ENCODE measurements at places on chromosomes 11 and 22.
A peak's percentile ranks its signal among the peaks of the same experiment; 100 is the strongest.

DNA sequence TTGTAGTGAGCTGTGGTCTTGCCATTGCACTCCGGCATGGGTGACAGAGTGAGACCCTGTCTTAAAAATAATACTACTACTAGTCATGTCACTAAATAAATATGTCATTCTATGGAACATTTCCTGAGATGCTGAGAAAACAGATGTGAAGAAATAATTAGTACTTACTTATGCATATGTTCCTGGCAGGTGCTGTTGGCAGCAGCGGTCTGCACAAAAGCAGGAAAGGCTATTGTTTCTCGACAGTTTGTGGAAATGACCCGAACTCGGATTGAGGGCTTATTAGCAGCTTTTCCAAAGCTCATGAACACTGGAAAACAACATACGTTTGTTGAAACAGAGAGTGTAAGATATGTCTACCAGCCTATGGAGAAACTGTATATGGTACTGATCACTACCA lies 8.8 kb downstream of the ARCN1 start:
- DNase-seq = no peak

GRCh38 chr11:130478881-130479280 lies 30.4 kb downstream of the ADAMTS15 start:
- no peak for DNase-seq

DNA sequence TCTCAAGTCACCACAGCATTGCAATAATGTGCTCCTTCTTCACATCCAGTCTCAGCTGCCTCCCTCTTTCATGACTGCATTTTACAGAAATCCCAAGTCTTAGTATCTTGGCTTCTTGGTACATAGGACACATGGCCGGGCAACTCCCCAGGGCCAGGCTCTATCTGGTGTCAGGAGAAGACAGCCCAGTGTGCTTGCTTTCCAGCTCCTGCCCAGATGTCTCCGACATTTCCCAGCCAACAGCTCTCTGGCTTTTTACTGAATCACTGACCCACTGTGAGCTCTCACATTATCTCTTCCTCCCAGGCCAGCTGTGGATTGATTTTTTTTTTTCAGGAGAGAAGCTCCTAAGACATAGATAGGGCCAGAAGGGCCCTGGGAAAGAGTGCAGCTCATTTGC lies 346.0 kb upstream of the C11orf87 start:
- no peak for DNase-seq

GRCh38 chr22:42365942-42366695 lies 66.1 kb downstream of the NFAM1 start:
- DNase-seq = no peak

DNA sequence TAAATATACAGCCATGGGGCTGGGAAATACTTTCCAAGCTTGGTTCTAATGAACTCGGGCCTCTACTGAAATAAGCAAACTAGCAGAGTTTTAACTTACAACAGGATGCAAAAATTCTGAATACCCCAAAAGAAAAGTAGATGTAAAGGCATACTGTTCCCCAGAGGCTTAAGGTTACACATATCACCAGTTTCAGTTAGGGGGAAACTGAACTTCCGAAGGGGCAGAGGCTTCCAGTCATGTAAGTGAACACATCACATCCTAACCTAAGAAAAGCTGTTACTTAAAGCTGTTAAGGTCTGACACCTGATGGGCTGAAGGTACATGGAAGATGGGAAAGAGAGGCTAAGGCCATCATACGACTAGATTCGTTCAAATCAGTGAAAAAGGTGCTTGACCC lies 2.3 kb downstream of the GAB2 start:
- no peak for DNase-seq

- peak; percentile 77 for DNase-seq
Measured at GRCh38 chr11:67437082-67437808, at the start of gene PTPRCAP. Gene PTPRCAP (minus strand): TSS chr11:67437682. CDS start chr11:67437619, 63 bp downstream.

DNA sequence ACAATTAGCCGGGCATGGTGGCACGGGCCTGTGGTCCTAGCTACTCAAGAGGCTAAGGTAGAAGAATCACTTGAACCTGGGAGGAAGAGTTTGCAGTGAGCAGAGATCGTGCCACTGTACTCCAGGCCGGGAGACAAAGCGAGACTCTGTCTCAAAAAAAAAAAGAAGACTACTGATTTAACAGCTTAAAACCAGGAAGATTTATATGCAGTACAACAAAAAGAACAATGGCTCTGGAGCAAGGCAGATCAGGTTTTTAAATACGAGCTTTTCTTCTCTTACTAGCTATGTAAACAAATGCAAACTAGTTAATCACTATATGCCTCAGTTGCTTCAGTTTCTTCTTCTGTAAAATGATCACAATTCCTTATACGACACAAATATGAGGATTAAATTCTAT lies 6.9 kb downstream of the FAM168A start:
- no peak for DNase-seq

DNA sequence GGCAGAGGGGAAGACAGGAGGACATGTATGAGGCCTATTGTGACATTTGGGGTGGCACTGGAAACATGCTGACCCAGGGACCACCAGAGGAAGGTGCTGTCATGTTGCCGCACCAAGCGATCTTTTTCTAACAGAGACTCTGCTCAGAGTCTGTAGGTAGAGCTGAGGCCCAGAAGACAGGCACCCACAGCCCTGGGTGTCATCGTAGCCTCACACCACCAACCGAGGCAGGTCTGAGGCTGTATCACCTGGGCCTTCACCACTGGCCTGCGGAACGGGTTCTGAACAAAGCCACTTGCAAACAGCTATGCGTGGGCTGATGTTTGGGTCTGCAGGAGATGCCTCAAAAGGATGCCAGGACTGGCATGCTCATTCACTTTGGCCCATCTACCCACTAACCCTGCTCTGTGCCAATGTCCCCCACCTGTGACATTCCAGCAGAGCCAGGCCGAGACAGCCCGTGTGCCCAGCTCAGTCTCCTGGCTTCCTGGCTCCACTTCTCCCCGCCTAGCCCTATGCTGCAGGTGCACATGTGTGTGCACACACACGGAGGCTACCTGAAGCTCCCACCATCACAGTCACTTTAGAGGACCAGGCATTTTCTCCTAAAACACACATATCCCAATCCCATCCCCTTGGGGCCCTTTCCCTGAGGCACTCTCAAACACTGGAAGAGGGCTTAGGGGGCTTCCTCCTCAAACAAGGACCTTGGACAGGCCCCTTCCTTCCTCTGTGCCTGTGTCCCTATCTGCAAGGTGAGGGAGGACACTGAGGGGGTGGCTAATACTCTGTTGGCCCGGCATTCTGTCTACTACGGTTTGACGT lies 3.6 kb downstream of the TRIM29 start:
- DNase-seq = no peak

GRCh38 chr11:32033067-32033466 lies 57.8 kb upstream of the RCN1 start:
- DNase-seq = no peak

DNA sequence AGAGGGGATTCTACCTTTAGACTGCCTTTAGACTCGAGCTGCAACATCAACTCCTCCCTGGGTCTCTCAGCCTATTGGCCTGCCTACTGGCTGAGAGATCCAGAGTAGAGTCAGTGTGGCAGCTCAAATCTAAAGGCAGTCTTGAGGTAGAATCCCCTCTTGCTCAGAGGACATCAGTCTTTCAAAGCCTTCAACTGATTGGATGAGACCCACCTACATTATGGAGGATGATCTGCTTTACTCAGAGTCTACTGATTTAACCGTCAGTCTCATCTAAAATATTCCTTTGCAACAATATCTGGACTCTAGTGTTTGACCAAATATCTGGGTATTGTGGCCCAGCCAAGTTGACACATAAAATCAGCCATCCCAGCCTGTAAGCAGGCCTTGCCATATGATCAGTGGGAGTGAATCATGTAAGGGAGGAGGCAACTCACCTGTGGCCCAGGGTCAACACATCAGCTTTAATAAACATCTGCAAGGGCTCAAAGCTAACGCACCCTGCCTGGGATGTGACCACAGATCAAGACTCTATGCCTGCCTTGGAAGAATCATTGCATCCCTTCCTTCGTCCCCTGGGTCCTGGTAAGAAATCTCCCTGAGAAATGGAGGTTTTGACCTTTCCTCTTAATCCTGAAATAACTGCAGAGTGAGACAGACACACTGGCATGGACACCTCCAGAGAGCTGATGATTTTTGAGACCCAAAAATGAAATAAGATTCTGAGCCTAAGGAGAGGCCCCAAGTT lies 198.0 kb downstream of the DBX1 start:
- no peak for DNase-seq

DNA sequence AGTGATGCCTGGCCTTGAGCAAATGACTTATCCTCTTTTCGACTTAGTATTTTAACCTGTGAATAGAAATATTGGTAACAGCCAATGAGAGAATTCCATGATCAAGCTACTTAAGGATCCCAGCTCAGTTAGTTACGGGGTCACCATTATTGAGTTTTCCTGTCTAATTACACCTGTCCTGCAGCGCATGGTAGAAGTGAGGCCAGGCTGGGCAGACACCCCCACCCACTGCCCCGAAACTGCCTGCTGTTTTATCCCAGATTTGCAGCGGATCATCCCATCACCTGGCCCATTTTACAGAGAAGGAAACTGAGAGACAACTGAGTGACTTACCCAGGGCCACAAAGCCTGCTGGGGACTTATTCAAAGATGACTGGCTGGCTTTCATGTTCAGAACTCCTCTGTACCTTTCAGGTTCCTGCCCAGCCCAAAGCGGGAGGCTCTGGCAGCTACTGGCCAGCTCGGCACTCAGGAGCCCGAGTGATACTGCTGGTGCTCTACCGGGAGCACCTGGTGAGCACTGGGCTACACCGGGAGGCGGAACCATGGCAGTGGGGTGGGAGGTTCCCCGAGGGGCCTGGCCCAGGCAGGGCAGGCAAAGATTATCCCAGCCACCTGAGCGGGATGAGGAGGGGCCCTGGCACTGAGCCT lies 1.4 kb downstream of the MUS81 start:
- DNase-seq = no peak

DNA sequence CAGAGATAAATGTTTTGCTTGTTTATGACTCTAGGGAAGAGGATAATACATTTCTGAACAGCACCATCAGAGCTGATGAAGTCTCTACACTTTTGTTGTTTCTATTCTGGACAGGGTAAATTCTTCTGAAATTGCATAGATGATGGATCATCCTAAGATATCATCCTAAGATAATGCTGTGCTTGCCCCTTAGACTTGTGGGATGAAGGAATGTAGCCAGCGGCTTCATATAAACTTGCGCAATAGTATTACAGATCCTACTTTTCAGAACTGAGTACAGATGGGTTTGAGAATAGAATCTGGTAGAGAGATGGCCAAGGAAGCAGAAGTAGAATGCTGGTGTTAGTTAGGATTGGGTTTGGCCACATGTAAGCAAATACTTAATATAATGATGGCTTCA lies 61.0 kb downstream of the NCAM1 start:
- DNase-seq = no peak

DNA sequence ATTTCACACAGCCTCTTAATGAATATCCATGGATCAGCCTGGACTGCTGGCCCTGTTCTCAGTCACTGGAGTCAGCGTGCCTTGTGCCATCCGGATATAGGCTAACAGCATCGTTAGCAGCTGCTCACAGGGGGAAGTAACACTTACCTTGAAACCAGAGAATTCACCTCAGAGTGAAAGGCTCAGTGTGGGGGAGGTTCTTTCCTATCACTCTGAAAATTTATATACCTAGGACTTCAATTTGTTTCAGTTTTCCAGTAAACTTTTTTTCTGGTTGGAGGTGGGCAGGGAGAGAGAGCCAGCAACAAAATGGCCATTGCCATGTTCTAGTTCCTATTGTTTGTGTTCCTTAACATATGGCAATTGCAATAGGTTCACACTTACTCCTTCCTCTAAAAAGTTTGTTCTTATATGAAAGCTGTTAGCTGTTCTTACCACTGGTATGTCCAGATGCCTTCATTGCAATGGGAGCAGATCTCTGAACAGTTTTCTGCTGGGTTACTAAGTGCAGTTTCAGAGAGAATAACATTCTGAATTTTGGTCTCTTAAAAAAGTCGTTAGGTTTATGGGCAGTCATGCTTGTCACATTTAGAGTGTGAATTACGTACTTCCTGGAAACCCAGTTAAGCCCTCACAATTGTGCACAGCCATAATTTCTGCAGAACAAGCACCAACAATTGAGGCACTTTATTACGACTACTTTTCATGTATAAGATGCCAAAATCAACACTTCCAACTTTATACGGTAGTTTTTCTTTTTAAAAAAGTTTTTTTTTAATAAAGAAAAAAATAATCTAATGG lies 247.6 kb downstream of the CADM1 start:
- DNase-seq = no peak

- DNase-seq = no peak
Measured at GRCh38 chr11:20397281-20397680, 9.8 kb downstream of the PRMT3 start.

GRCh38 chr11:114185436-114185835 lies 110.8 kb upstream of the NNMT start:
- DNase-seq = no peak

- DNase-seq = no peak
Measured at GRCh38 chr22:45546333-45547015, 43.8 kb downstream of the FBLN1 start.

- DNase-seq = no peak
Measured at GRCh38 chr11:79255965-79256364, 184.9 kb downstream of the TENM4 start.

DNA sequence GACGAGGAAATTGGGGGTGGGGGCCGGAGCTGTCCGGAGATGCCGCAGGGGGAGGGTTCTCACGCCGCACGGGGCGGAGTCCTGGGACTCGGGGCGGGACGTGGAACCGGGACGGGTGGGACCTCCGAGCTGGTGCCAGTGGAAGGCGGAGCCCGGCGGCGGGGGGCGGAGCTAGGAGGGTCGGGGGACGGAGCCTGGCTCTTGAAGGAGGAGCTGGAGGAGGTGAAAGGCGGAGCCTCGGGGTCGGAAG lies 271 bp downstream of the FKBP2 start:
- peak; percentile 99 for DNase-seq

- no peak for DNase-seq
Measured at GRCh38 chr11:65382804-65383368, 440 bp upstream of the SLC25A45 start.

DNA sequence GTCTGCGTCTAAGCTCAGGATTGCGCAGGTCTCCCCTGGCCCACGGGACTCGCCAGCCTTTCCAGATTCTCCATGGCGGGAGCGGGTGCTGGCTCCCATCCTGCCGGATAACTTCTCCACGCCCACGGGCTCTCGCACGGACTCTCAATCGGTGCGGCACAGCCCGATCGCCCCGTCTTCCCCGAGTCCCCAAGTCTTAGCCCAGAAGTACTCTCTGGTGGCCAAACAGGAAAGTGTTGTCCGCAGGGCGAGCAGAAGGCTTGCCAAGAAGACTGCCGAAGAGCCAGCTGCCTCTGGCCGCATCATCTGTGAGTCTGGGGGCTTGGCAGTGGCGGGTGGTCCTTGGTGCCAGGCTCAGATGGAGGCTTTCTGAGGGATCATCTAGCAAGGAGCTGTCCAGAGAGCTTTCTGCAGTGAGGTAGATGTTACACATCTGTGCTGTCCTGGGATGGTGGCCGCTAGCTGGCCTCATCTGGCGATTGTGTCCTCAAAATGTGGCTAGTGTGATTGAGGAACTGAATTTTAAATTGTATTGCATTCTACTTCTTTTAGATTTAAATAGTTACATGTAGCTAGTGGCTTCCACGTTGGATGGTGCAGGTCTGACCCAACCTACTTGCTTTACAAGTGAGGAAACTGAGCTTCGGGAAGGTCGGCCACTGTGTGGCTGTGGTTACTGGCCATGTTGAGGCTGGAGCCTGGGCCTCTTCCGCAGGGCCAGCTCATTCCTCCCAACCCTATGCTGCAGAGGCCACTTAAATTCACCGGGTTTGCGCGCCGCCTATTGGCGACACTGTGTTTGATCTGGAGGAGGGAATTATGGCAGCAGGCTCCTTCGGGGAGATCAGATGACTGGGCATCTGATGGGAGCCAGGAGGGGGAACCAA lies 6.7 kb downstream of the INCENP start:
- DNase-seq = no peak

Data from T-helper 22 cell (primary cell).